CD8-positive, alpha-beta T cell (primary cell): ENCODE measurements at places on chromosomes 1 and 21.

DNA sequence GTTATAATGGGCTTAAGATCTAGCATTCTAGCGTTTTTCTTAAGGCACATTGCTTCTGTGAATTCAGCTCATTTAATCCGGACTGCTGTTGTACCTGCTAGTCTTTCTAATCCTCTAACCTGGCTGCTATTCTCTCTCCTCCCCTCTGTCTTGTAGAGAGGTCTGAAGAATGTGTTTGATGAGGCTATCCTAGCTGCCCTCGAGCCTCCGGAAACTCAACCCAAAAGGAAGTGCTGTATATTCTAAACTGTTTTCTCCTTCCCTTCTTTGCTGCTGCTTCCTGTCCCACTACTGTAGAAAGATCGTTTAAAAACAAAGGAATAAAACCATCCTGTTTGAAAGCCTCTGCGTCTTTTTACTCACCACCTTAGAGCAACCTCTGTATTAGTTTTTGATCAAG lies 37.3 kb downstream of the CDC42 start:
- DNase-seq: no peak

GRCh38 chr1:115782571-115783281 lies 14.2 kb upstream of the CASQ2 start:
- DNase-seq: no peak

GRCh38 chr21:42117229-42117966 lies 46.3 kb downstream of the UMODL1 start:
- peak; percentile 66 for DNase-seq

GRCh38 chr1:178781533-178782330 lies 56.7 kb downstream of the RALGPS2 start:
- no peak for DNase-seq

DNA sequence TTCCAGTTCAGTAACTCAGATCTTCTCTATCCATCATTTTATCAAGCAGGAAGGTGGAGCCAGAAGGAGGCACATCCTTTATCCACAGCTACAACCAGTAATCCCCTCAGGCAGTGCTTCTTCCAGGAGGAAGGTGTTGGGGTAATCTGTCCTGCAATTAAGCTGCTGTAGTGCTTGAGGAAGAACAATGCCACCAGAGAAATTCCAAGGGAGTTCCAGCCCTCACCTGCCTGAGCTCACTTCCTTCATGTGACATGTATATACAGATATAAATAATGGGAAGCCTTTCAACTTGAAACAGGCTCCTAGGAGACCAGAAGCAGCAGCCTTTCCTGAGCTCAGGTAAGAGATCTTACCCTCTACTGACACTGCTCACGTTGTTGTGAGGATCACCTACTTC lies 2.2 kb upstream of the IL20 start:
- DNase-seq: no peak

- DNase-seq: peak; percentile 81
Observed at GRCh38 chr1:36099681-36100341, 11.1 kb downstream of the ADPRS start.

GRCh38 chr1:160354388-160354985 lies 11.3 kb downstream of the NCSTN start:
- no peak for DNase-seq
